Parietal lobe (tissue), 2 donors: ENCODE measurements at places on chromosomes 2 and 18. TPM values are rescaled to one million over a fixed set of nuclear protein-coding genes. Genes with fewer than 3 reads are reported as not detected.

IMPACT gene
- total RNA-seq: 20.3 TPM

CNTNAP5 gene
- total RNA-seq: 65.1 TPM

TNFAIP6 gene
- total RNA-seq: not detected

G6PC2 gene
- not detected for total RNA-seq

CCDC138 gene
- 41.3 TPM for total RNA-seq

AGAP1 gene
- 64.8 TPM for total RNA-seq

TSPYL6 gene
- total RNA-seq: 0.31 TPM

EPHA4 gene
- 123 TPM for total RNA-seq

RBM43 gene
- total RNA-seq: 1.6 TPM

CXCR2 gene
- not detected for total RNA-seq

ABCG8 gene
- total RNA-seq: 0.31 TPM

HOXD1 gene
- not detected for total RNA-seq

IL36B gene
- total RNA-seq: not detected

SP140 gene
- total RNA-seq: 1.9 TPM

GPR45 gene
- 0.94 TPM for total RNA-seq

DSC1 gene
- total RNA-seq: not detected

RASGRP3 gene
- 12.2 TPM for total RNA-seq

FBXO15 gene
- total RNA-seq: 5.9 TPM

LDLRAD4 gene
- 299 TPM for total RNA-seq

CCDC148 gene
- 15.7 TPM for total RNA-seq

REEP1 gene
- total RNA-seq: 191 TPM

CDH7 gene
- total RNA-seq: 1.6 TPM

TANC1 gene
- total RNA-seq: 16.0 TPM

CYP26B1 gene
- total RNA-seq: 3.4 TPM

SH2D6 gene
- total RNA-seq: 0.94 TPM
